GM18507 (cell line): ENCODE measurements at places on chromosomes 11 and 22.

- no peak for DNase-seq
These were observed 7.3 kb upstream of the C11orf86 start for GRCh38 chr11:66967670-66968425.

GRCh38 chr11:104836691-104837090 lies 61.6 kb downstream of the CASP12 start:
- DNase-seq = no peak

GRCh38 chr11:37352485-37352884 lies 754.4 kb upstream of the RAG2 start:
- no peak for DNase-seq

GRCh38 chr22:29901354-29901753 lies 18.4 kb downstream of the MTMR3 start:
- DNase-seq = no peak

DNA sequence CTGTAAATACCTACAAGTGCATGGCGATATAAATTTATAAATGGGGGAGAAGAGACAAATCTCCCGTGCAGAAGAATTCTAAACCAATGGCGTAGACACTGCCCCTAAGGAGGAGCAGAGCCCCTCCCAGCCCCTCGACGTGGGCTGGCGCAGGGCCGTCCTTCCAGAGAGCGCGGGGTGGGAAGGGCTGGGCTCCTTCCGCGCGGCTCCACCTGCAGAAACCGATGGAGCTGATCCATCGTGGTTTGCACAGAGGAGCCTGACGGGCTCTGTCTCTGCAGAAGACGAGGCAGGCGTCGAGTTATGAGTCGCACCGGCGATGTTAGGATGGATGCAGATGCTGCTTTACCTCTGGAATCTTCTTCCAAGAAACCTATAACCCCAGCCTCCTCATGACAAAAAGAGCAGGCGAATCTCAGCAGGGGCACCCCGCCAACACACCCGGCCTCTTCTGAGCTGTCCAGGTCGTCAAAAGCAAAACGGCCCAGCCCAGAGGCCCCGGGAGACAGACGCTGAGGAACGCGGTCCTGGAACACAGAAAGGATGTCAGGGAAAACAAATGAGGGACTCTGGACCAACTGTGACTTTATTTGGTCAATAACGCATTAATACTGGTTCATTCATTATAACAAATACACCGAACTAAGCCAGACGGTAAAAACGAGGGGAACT lies 11.0 kb upstream of the B4GALNT4 start:
- no peak for DNase-seq

GRCh38 chr11:30172883-30173311 lies 57.9 kb upstream of the FSHB start:
- DNase-seq = no peak

DNA sequence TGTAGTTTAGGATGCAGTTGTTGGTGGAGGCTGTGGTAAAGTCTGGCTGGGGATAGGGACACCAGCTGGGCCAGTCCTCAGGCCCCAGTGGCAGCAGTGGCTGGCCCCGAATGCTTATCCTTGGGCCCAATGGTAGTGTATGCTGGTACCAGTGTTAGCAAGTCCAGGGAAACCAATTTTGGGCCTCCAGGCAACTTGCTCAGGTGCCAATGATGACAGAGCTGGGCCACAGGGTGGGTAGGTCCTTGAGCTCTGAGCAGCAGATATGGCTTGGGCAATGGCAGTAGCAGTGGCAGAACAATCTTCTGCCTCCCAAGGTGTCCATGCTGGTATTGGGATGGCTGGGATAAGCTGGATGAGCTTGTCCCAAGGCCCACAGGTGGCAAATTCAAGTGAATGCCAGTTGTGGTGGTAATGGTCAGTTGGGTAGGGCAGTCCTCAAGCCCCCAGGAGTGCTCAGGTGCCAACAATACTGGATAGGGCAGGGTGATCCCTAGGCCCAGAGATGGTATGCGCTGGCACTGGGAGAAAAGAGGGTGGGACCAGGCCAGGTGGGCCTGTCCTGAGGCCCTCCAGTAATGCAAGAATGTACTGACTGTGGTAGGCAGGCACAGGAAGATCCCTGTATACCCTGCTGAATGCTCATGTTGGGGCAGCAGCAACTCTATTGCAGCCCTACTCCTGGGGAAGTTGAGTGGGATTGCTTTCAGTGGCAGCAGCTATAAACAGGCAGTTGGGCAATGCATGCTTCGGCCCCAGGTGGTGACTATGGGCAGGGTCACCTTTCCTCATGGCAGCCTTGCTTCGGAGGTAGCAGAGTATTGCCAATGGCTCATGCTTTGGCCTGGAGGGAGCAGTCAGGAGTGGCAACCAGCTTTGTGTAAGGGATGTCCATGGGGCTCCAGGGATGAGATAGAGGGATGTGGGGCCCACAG lies 54.7 kb downstream of the KCNQ1OT1 start:
- no peak for DNase-seq

- DNase-seq = no peak
These were observed 83.1 kb downstream of the PTPRJ start for GRCh38 chr11:48063424-48063978.
